ENCODE measurements at places on chromosomes 2 and 18.

DNA sequence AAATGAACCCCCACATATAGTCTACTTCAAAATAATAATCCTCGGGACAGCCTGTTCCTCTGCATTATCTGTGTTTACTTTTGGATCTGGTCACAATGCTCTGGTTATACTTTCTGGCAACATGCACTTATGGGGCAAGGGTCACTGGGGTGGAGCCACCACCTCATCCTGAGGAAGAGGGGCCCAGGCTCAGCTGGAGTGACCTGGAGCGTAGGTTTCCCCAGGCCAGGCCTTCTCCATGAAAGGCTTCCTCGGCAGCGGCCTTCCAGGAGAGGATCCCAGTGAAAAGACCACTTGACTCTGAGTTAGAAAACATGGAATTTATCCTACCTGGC, 237.4 kb downstream of the SETBP1 start:
- peaks cover 15% of the 10 kb centered on the region for H3K27me3 ChIP-seq
- H3K4me1 ChIP-seq: no peaks in the 10 kb centered on the region
- no peaks in the 10 kb centered on the region for H3K36me3 ChIP-seq
- H3K27ac ChIP-seq: no peak overlapping the region
- H3K4me3 ChIP-seq: no peak overlapping the region

DNA sequence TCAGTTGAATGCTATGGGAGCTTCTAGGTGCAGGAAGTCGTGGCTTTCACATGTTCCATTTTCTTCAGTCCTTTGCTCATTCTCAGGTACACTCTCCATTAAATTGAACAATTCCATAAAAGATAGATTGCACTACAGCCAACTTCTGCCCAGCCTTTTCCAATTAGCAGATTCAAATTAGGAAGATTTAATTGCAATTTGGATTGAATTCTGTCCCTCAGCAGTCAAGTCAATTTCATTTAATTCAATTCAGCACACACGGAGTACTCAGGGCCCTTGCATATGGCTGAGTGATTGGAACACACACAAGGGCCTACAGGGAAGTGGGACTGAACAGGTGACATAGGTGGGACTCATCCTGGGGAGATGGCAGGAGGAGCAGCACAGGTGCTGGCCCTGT, 220.4 kb downstream of the LOXHD1 start:
- H3K27me3 ChIP-seq: no peaks in the 10 kb centered on the region
- H3K4me1 ChIP-seq: no peaks in the 10 kb centered on the region
- DNase-seq: no peak
- H3K4me3 ChIP-seq: no peak overlapping the region
- H3K36me3 ChIP-seq: no peaks in the 10 kb centered on the region

DNA sequence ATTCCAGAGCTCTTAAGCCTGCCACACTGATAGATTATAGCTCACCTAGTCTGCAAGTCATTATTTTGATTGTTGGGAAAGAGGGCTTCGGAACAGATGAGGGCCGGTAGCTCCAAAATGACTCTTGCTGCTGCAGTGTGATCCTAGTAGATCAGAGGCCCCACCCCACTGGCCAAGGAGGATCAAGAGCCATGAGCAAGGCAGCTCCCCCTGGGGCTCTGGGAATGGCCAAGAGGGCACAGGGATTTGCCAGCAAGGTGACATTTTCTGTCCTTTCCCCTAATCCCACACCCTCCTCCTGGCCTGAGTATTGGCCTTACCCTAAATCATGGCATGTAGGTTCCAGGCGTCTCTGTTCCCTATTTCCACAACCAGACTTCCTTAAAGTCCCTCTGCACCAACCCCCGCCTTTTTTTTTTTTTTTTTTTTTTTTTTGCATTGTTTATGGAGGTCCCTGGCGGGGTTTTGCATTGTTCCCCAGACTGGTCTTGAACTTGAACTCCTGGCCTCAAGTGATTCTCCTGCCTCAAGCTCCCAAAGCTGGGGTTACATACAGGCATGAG, 36.5 kb downstream of the EIF4E2 start:
- H3K36me3 ChIP-seq: peaks cover 28% of the 10 kb centered on the region
- DNase-seq: no peak
- H3K4me1 ChIP-seq: no peaks in the 10 kb centered on the region
- no peaks in the 10 kb centered on the region for H3K27me3 ChIP-seq
- H3K4me3 ChIP-seq: no peak overlapping the region
- no peak overlapping the region for H3K27ac ChIP-seq

DNA sequence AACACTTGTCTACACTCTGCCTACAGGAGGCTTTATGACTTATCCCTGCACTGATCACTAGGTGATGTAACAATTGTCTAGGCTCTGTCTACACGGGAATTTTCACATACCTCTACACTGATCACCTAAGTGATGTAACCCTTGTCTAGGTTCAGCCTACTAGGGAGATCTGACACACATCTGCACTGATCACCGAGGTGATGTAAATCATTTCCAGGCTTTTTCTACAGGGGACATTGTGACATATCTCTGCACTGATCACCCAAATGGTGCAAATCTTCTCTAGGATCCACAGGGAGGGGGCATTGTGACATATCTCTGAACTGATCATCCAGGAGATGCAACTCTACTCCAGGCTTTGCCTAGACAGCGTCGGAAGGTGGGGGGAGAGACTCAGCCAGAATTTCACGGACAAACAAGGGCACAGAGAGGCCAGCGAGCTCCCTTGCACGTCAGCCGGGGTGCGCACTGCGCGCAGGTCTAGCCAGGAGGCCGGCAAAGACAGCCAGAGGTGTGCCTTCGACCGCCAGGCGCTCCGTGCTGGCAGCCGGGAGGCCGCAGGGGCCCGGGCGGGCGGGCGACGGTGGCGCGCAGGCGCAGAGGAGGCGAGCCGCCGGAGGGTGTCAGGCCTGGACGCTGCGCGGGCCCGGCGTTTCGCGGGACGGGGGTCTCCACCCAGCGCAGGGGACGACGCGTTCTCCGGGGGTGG, 46.9 kb upstream of the USP14 start:
- peak overlapping the region; percentile 92 for H3K27ac ChIP-seq
- peaks cover 19% of the 10 kb centered on the region for H3K4me1 ChIP-seq
- peak overlapping the region; percentile 77 for H3K4me3 ChIP-seq
- peaks cover 3% of the 10 kb centered on the region for H3K27me3 ChIP-seq
- peaks cover 6% of the 10 kb centered on the region for H3K36me3 ChIP-seq

GRCh38 chr2:126543081-126543480, 112.9 kb upstream of the GYPC start:
- H3K4me1 ChIP-seq: no peaks in the 10 kb centered on the region
- no peak overlapping the region for H3K4me3 ChIP-seq
- DNase-seq: no peak
- H3K27ac ChIP-seq: no peak overlapping the region
- no peaks in the 10 kb centered on the region for H3K27me3 ChIP-seq

GRCh38 chr18:56067214-56067894, 479.4 kb upstream of the TCF4 start:
- H3K36me3 ChIP-seq: no peaks in the 10 kb centered on the region
- no peaks in the 10 kb centered on the region for H3K4me1 ChIP-seq
- H3K27ac ChIP-seq: no peak overlapping the region
- DNase-seq: no peak
- peaks cover 7% of the 10 kb centered on the region for H3K27me3 ChIP-seq

DNA sequence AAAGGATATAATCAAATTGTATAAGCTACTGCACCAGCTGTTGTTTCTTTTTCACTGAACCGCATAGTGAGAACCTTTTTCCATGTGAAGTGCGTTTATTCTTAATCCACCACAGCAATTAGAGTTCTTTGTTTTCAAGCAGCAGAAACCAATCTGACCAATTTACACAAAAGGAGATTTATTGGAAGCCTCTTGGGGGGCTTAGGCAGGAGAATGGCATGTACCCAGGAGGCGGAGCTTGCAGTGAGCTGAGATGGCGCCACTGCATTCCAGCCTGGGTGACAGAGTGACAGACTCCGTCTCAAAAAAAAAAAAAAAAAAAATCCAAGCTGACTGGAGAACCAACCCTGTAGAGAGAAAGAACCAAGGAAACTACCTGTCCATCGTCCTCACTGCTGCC, 10.0 kb downstream of the ADNP2 start:
- H3K4me1 ChIP-seq: peaks cover 20% of the 10 kb centered on the region
- H3K4me3 ChIP-seq: no peak overlapping the region
- no peak for DNase-seq
